ENCODE measurements at places on chromosomes 12 and 14.

GRCh38 chr12:56204275-56204674 is 15.0 kb upstream of the SMARCC2 start:
- no peak for DNase-seq

GRCh38 chr12:94879542-94879941 is 124.0 kb downstream of the NDUFA12 start:
- no peak for DNase-seq

- no peak for DNase-seq
Measured at GRCh38 chr14:80636071-80636470, 305.5 kb downstream of the CEP128 start.

DNA sequence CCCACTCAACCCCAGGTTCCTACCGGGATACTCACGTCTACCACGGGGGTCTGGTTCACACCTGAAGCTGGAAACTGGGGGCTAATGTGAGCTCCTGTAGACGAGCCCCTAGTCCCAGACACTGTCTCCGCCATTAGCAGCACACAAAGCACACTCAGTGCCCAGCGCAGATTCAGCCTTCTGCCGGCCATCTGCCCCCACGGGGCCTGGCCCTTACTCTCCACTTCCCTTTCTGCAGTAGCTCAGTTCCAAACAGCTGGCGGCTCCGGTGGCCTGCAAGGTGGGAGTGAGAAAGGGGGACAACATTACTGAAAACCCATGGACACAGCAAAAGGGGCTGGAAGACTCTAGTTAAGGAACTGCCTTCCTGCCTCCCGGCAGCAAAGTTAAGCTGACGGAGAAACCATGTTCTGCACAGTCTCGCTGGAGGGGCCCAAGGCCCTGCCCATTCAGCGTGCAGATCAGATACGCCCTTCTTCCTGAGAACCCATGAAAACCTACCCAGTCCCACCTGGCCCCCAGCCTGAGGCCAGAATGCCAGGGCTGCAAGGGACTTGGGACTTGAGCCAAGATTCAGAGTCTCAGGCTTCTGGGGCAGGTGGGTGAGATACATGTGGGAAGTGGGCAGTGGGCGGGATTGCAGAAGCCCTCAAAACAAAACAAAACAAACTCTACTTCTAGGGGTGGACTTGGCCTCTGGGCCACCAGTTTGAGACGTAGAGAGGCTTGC is 2.1 kb downstream of the SLC8B1 start:
- DNase-seq = no peak

- no peak for DNase-seq
Measured at GRCh38 chr14:103057028-103057371, 349 bp downstream of the CDC42BPB start.

GRCh38 chr12:62653740-62654139 is 187.1 kb downstream of the MON2 start:
- DNase-seq = no peak

DNA sequence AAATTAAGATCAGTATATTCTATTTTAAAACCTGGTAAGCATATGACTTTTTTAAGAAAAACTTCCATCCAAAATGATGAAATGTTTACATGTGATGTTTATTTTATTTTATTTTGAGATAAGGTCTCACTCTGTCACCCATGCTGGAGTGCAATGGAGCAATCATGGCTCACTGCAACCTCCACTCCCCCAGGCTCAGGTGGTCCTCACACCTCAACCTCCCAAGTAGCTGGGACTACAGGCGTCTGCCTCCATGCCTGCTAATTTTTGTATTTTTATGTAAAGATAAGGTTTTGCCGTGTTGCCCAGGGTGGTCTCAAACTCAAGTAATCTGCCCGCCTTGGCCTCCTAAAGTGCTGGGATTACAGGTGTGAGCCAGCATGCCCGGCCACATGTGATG is 141.8 kb downstream of the ZFP36L1 start:
- DNase-seq = peak; percentile 54

DNA sequence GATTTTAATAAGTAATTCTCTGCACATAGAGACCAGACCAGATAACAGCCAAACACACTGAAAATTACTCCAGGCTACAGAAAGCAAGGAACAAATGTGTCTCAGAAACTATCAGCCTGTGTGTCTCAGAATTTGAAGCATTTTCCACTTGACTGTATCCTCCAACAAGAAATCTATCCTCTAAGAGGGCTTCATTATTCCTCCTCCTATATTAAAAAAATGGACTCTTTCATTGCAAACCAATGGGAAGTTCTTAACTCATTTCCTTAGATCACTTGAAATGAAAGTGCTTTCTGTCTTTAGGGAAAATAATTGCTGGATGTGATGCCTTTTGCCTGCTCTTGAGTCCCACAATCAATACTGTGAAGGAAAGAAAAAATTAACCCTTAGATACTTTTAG is 2.3 kb downstream of the ST8SIA1 start:
- no peak for DNase-seq

DNA sequence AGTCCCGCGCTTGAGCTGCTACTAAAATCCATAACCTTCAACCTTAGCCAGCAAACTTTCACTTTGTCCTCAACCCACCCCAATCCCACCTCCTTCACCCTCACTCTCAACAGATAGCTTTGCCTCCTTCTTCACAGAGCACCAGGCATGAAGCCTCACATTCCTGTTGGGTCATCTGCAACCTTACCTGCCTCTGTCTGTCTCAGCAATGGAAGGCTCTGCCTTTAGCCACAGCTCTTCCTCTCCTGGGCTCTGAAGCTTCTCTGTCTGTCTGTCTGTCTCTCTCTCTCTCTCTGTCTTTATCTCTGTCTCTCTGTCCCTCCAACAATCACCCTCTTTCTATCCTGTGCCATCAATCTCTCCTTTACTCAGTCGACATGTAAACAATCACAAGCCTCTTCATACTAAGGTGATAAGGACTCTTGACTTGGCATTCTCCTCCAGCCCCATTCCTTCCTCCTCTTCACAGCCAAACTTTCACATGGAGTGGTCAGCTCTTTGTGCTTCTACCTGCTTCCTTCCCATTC is 220.8 kb downstream of the SPTSSA start:
- no peak for DNase-seq

DNA sequence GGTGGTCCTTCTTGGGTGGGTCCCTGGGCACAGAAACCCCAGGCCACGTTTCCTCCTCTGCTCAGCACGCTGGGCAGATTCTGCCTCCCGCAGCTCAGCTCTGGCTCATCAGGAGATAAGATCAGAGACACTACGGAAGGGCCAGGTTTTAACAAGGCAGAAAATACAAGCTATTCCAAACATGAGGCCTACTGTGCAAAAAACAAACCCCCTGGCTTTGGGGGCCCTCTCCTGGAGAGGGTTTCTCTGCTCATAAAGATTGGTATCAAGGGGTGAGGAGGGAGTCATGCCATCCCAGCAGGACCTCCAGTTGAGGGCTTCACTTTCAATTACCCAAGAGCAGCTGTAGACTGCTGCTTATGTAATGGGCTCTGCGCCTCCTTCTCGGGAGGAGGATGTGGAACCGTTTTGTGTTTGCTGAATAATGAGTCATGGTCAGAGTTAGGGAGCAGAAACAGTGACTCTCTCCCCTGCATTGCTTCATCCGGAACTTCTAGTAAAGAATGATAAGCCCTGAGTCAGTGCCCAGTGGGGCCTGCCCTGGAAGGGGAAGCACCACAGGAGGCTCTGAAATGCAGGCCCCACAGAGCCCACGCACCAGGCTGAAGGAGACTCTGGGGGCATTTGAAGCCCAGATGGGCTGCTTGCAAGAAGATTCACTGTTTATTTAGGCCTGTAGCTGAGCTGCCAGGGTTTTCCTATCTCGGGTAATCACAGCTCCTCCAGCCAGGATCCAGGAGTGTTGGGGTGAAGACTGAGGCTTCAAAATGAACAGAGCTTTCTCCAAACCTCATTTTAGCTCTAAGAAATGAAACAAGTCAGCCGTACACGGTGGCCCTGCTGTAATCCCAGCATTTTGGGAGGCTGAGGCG is 79.3 kb downstream of the SSPN start:
- DNase-seq = peak; percentile 96

GRCh38 chr12:57203201-57203600 is 13.4 kb upstream of the NXPH4 start:
- DNase-seq = no peak

DNA sequence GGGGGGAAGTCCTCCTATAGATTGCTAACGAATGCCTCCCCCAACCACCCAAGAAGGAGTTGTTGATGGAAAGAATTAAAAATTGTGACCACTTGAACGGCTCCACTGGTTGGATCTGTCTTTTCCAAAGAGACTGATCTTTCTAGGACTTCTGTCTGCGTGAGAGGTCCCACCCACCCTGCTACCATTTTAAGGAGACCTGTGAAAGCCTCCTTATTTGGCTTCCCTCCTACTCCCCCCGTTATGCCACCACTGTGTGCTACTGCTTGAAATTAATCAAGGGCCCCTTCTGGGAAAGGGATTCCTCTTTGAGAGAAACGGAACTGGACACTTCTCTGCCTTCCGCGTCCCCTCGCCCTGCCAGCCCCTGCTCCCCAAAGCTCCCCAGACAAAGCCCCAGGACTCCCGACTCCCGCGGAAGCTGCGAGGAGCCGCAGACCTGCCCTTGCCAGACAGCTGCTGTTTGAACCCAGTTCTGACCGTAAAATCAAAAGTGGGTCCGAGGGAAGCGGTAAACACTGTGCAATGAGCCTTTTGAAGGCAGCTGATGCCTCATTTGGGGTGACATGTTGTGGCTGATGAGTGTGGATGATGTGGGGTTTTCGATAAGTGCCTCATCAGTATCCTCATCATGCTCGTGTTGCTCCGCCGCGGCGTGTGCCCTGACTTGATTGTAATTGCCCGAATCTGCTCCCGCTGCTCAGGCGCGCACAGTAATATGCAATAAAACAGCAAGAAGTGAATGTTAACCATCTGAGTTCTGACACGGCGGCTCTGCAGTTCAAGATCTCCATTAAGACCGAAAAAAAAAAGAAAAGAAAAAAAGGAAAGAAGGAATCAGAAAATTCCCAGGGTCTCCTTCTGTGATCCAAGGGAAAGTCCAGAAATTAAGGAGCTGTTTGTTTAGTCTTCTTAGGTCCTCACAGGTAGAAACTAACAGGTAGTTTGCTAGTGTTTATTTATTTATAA is 48.2 kb downstream of the MBIP start:
- DNase-seq = no peak

DNA sequence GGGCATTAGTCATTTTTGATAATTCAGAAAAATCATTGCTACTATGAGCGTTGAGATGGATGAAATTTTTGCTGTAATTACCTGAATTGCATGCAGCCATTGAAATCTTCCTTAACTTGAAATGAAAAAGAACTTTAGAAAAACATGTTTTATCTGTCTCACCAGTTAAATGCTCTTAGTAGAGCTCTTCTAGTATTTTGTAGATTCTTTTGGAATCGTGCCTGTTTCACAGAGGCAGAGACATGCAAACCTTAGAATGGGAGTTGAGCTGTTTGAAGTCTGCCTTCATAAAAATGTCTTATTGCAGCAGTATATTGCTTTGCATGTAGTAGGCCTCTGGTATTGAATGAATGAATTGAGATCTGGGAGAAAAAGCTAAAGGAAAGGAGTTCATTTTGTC is 4.2 kb downstream of the PEX5 start:
- no peak for DNase-seq

DNA sequence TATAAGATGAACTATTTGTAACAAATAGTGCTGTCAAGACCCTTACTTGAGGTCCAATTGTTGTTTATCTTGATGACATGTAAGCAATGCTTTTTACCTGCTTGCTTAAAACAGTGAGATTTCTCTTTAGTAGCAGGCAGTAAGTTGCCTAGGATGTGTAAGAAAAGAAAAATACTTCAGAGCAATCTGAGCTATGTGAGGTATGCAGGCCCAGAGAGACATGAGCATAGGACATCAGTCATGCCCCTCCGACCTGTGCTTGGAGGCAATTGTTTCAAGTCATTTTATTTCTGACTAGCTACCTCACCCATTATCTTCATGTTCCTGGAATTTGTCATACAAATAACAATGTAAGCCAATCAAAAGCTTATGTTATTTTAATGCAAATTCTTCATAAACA is 930.6 kb upstream of the FBXO33 start:
- DNase-seq = no peak

DNA sequence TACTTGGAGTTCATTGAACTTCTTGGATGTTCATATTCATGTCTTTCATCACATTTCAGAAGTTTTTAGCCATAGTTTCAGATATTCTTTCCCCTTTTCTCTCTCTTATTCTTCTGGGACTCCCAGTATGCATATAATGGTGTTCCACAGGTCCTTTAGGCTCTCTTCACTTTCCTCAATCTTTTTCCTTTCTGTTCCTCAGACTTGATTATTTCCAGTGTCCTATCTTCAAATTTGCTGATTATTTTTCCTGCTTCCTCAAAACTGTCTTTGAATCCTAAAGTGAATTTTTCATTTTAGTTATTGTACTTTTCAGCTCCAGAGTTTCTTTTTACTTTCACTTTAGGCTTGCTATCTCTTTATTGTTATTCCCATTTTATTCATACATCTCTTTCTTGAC is 8.8 kb upstream of the ZFP36L1 start:
- DNase-seq = no peak

DNA sequence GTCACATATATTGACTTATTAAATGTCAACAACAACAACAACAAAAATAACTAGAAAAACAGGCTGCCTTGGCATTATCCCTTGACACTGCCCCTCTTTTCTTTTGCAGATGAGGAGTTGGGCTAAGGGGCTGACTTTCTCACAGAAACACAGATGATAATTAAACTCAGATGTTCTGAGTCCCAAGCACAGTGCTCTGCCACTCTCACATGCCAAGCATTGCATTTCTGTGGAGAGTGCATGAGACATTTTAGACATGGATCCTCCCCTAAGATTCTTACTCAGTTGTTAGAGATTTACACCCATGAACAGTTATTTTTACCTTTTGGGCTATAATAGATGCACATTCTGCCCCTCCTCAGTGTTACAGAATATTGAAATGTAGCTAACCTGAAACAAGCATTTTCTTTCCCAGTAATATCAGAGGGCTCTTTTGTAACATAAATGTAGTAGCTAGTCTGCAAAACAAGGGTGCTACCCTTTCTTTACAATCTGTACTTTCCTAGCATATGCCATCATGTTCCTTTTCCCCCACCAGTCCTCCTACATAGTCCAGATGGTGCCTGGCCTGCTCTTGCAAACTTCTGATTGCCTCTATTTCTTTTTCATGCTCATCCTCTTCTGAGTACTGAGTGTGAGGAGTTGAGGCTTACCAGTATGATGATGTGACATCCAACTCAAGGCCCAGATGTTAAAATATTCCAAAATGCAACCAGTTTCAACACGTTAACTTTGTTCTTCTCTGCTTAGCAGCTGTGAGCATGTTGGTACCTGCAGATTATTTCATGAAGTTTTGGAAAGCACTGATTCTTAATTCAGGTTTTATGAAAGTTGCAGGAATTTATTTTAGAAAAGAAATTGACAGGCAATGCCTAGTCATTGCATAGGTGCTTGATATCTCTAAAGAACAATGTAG is 125.0 kb upstream of the ATP2B1 start:
- no peak for DNase-seq
